Fibroblast of skin of back (primary cell): ENCODE measurements at places on chromosomes 6 and 20.

DNA sequence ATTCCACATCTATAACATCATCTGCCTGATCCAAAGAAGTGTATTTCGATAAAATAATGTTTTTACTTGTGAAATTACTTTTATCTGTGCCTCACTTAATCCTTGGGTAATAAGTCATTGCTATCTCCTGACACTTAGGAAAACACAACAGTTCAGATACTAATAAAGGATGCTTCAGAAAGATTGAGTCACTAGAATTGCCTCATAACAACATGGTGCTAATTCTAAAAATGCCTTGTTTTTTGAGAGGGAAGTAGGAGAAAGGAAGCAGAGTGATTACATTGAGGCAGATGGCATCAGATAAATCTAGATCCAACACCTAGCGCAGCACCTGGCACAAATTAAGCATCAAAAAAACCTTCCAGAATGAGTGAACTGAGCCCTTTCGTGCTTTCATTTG is 69.0 kb downstream of the NCOA7 start:
- DNase-seq, result no peak

DNA sequence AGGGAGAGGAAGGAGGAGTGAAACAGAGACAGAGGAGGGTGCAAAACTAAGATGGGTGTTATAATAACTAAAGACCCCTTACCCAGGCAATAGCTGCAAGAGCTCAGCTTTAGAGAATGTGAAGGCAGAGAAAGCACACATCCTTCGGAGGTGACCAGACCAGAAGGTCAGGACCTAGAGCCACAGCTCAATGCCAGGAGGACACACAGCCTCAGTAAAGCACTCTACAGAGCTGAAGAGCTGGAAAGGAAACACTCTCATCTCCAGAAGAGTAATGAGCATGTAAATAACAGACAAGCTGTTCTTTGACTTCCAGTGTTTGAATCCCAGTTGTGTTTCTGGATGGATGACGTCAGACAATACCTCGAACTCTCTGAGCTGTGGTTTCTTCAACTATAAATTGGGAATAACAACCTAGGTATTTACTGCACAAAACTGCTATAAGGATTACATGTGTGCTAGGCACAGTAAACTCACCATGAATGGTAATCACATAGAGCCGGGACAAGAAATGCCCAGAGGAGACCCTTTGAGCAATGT is 63.2 kb downstream of the MAP3K5 start:
- DNase-seq, result no peak

DNA sequence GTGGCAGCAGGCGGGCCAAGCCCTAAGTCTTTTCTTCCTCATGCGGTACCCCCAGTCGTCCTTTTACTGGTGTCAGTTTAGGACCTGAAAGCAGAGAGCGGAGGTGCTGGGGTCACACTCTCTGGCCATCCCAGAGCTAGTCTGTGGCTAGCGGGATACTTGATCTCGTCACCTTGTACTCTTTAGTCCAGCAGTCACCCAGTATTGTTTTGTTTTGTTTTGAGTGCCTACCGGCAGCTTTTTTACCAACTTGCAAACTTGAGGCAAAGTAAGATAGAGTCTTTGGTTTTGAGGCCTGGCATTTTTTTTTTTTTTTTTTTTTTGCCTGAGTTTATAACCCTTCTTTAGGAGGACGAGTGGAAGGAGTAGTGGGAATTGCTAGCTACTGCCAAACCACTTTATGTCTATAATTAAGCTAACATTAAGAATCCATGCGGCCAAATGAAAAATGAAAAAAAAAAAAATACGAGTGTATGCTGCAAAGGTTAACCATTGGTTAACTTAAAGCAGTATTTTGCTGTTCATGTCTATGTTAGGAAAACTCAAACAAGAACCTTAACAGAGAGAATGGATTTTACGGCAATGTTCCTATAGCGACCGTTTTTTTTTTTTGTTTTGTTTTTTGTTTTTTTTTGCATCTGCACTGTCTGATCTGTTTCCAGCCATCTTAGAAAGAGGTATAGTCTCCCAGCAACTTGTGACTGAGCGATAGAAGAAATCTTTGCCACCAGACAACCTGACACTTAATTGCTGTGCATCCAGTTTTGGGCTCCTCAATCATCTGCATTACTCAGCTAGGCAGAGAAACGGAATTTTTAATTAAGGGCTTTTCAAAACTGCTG is 56.9 kb downstream of the FAM217A start:
- no peak for DNase-seq

GRCh38 chr6:88380618-88381288 is 214.6 kb upstream of the CNR1 start:
- peak; percentile 18 for DNase-seq

GRCh38 chr20:35560105-35560511 is 18.2 kb downstream of the ERGIC3 start:
- no peak for DNase-seq

DNA sequence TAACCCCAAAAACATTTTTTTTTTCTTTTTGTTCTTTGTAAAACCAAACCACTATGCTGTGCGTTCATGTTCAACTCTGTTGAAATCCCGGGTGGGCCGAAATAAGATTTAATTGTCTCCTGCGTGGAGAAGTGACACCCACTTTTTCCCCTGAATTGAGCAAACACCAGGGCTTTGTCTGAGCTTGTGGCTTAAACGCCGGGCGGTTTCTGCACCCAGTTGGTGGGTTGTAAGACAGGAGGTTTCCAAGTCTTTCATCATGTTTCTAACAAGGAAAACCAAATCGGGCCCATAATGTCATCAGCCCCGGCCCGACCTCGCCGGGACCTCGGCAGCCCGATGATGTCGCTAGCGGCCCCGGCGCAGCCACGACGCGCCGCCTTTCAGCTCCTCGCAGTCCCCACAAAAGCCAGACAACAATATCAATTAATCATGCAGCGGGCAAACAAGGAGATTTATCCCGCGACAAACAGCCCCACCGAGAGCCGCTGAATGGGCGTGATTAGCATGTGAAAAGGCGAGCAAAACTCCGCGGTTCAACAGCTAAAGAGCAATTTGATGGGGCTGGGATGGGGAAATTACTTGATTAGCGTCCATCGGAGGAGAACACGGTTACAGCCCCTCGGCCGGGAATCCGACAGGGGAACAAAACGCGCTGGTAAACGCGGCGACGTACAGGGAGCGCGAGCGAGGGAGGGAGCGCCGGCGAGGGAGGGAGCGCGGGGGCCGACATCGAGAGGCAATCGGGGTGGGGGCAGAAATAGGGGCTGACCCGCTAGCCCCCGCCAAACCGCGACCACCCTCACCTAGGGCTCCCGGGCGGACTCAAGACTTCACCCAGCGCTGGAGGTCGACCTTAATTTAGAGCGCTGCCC is 5.3 kb downstream of the LINC00237 start:
- no peak for DNase-seq

GRCh38 chr6:55082021-55082420 is 92.3 kb upstream of the HCRTR2 start:
- no peak for DNase-seq

- no peak for DNase-seq
Measured at GRCh38 chr20:11672959-11673358, 244.7 kb upstream of the BTBD3 start.

DNA sequence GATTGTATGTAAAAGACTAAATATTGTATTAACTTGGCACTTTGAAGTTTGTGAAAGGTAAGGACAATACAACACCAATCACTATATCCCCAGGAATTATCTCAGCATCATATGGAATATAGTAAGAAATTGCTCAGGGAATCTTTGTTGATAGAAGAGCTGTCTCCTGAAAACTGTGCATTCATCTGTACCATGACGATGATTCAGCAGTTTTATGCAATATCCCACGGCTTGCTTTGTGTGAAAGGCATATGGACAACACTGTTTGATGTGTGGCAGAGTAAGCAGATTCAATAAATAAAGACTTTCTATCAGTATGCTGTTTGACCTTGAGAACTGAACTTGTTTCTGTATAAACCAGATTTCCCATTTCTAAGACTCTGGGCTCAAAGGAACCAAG is 147.5 kb upstream of the PLN start:
- no peak for DNase-seq

DNA sequence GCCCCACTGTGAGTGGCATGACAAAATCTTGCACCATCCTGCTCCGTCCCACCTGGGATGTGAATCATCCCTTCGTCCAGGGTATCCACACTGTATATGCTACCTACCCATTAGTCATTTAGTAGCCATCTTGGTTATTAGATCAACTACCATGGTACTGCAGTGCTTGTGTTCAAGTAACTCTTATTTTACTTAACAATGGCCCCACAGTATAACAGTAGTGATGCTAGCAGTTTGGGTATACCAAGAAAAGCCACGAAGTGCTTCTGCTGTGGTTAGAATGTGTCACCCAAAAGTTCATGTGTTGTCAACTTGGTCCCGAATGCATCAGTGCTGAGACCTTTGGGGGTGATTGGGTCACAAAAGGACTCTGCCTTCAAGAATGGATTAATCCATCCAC is 11.7 kb downstream of the OSER1 start:
- DNase-seq, result no peak

DNA sequence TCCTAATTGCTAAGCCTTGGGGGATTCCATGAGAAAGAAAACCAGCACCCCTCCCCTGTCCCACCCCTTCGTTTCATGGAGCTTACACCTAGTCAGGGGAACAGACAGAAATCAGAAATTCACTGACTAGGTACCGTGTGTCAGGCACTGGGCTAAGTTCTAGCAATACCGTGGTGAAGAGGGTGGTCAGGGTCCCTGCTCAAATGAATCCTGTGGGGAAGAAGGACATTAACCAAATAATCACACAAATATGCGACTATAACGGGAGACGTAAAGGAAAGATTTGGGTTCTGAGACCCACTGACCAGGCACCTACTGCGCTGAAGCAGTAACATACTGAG is 65.1 kb upstream of the TOP1 start:
- no peak for DNase-seq

GRCh38 chr20:41154436-41155176 is 17.3 kb downstream of the PLCG1 start:
- DNase-seq, result no peak

DNA sequence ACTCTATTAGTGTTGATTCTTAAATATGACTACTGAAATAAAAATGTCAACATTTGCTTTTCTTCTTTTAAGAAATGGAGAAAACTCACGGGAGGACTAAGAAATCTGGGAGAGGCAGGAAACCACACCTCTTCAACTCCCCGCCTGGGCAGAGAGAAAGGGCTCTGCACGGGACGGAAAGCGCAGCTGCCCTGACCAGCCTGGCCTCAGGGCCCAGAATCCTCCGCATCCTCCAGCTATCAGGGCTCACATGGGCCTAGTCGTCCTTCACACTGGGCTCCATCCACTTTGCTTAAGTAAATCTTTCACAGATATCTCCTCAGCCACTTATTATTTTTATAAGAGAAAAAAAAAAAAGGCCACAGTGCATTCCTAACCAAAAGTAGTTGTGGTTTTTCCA is 215.1 kb downstream of the TBXT start:
- DNase-seq, result no peak

DNA sequence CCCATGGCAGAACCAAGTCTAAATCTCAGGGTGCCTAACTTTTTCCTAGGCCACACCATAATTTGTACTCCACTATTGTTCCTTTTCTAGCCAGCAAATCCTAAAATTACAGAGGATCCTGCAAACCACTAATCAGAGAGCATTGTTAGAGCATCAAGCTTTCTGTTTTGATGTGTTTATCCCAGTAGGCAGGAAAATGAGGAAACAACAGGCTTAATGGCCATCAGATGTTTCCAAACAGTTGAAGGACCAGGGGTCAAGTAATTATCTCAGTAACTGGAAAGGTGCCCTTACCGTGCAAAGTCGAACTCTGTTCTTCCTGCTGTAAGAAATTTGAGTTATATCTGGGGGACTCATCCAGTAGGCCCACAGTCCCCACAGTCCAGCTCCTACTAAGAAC is 58.7 kb downstream of the RALY start:
- no peak for DNase-seq

GRCh38 chr6:134795001-134795400 is 154.9 kb downstream of the ALDH8A1 start:
- no peak for DNase-seq
